ENCODE measurements at places on chromosomes 5 and 9.

DNA sequence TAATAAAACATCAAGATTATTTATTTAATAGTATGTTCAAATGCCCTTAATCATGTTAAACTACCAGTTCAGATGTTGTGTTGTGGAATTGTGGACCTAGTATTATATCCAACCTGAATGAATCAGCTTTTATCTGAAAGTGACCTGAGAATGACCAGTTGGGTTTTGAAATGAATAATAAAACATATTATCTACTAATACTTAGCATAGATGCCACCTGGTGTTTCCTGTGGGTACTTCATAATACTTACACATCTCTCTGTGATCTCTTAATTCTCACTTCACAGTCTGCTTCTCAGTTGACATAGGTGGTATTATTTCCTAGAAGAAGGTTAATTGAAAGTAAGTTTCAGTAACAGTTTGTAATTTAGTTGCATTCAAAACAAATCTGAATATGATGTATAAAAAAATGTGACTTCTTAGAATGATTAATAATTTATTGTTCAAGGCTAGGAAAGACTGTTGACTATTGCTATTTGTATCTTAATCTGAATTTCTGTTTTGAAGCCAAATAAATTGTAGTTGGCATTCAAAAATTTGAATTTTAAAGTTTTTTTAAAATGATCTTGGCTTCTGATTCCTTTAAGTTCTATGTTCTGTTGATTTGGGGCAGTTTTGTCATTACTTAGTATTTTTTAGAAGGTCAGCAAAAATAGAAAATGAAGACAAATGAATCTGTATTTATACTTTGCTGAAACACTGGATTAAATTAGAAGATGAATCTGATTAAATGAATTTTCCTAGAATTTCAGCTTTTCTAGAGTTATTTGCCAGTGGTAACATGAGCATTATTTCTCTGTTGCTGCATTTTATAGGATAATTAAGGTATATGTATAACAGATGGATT, 48.2 kb downstream of the KIF2A start:
- no peak for DNase-seq

DNA sequence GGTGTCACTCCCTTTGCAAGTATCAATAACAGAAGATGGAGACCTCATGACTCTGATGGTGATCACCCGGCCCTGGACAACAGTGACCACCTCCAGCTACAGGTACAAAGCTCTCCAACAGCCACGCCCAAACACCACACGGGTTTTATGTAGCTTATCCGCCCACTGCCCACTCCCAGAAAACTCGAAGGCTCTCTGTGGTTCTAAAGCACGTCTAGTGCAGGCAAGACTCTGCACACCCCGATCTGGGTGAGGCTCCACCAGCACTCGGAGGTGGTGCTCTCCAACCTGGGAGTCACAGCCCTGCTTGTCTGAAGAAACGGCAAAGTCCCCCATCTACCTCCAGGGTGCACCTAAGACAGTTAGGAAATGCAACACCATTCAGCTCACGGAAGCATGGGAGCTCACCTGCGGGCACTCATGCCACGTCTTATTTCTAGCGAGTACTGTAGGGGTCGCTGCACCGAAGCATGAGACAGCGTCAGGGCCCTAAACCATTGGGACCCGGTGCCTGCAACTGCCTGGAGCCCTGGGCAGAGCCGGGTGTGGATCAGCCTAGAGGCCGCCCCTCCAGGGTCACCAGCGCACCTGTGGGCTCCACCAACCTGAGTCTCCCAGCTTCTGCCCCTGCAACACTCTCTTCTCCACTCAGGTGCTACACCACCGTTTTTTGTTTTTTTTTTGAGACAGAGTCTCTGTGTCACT, 58.1 kb upstream of the ZNF354A start:
- no peak for DNase-seq

DNA sequence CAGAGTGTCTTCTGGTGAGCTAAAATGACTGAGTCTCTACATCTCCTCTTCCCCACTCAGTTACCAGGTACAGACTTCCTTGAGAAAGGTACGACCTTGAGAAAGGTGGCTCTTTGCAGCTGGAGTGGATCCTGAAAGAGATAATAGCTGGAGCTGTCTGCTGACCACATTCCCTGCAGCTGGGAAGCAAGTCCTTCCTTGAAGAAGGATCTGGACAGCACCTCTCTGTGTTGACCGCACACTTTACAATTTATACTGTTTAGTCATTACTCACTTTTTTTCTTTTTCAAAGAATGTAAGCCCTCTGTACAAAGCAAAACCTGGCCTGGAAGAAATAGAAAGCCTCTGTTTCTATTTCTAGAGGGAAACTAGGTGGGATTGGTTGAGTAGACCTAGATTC, 148.8 kb downstream of the MACIR start:
- no peak for DNase-seq

- DNase-seq: no peak
These were observed 33.3 kb downstream of the PPP1R2B start for GRCh38 chr5:156883316-156883875.

- DNase-seq: no peak
These were observed 238.0 kb upstream of the PTGER4 start for GRCh38 chr5:40441733-40442132.

DNA sequence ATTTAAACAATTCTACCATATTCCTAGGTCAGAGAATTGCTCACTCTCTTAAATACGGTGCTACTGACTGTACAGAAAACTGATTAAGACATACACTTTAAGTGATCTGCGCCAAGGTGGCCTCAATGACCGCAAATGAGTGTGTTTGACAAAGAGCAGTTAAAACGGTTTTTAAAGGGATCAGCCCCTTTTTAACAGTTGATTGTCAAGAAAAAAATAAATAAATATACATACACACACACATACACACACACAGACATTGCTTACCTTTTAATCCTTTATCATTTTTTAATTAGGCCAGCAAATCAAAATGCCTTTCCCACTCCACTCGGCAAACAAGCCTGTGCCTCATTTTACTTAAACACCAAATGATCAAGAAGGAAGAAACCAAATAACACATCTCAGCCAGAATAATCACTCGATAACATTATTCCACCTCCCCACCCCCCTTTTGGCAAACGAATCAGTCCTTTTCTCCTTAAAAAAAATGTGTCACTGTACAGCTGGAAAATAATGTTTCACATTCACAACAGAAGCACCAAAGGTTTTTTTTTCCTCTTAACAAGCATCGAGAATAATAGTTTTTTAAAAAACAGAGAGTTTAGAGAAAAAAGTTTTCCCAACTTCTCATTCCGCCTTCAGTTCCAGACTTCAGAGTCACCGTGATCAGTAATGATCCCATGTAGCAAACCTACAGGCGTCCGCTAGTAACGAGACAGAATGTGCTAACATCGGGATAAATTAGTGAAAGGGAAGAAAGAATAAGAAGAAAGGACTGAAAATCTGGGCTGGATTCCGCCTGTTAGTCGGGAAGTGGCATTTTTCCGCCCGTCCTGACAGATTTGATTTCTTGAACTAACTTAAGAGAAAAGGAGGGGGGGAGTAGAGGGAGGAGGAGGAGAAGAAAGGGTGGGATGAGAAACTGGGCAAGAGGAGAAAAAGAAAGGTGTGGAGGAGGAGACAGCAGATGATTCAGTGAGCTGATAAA, at the start of gene ZNF608:
Gene ZNF608 (minus strand): TSS at position 712 of the 988 bp plus-strand sequence. CDS start 1,650 bp downstream, outside the sequence.
- peak; percentile 34 for DNase-seq

GRCh38 chr9:77975806-77976205, 55.8 kb downstream of the GNAQ start:
- no peak for DNase-seq

DNA sequence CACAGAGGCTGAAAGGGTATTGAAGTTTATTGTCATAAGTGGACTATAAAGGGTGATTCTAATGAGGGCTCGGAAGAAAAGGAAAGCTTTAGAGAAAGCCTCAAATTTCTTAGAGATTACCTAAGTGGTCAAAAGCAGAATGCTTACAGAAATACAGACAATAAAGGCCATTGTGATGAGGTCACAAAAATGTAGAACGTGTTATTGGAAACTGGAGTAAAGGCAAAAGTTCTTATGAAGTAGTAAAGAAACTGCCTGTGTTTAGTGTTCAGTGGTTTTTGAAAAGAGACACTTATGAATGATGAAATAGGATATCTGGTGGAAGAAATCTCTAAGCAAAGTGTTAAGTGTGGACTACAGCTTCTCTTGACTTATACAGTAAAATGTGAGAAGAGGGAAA, 726.9 kb downstream of the DNAH5 start:
- no peak for DNase-seq

DNA sequence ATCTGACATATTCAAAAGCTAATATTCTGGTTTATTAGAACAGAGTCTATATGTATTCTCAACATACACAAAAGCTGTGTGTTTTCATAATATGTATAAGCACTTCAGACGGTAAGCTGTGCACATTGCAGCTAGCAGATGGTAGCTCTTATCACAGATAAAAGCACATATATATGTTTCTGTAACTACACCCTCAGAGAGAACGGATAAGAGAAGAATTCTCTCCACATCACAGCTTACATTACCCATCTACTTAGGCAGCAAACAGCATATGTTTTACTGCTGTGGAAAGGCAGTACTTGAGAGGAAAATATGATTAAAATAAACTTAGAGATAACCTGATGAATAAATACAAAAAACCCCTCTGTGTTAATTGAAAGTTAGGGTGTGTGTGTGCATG, 450.9 kb upstream of the ZNF608 start:
- DNase-seq: no peak

- no peak for DNase-seq
These were observed 161.4 kb upstream of the ZNF462 start for GRCh38 chr9:106701611-106702010.

- no peak for DNase-seq
These were observed 12.4 kb downstream of the SLC30A5 start for GRCh38 chr5:69105996-69106906.

GRCh38 chr9:87596862-87597261, 99.2 kb downstream of the DAPK1 start:
- no peak for DNase-seq

DNA sequence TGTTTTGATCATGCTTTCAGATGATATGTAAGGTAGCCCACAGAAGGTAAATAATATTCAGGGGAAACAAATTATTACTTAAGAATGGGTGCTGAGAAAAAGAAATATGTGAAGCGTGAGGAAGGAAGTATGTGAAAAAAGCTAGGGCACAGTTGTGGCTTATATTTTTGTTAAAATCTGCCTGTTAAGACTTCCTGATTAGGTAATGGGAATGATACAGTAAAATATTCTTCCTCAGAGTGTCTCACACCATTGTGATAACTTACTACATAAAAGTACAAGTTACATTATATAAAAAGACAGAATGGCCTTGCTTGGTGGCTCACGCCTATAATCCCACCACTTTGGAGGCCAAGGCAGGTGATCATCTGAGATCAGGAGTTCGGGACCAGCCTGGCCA, 18.7 kb upstream of the PARP8 start:
- no peak for DNase-seq

- DNase-seq: no peak
These were observed 47.7 kb downstream of the FTMT start for GRCh38 chr5:121899346-121899745.

GRCh38 chr5:170269579-170269978, 28.0 kb downstream of the LCP2 start:
- DNase-seq: no peak

GRCh38 chr9:18585996-18586395, 112.0 kb downstream of the ADAMTSL1 start:
- no peak for DNase-seq

DNA sequence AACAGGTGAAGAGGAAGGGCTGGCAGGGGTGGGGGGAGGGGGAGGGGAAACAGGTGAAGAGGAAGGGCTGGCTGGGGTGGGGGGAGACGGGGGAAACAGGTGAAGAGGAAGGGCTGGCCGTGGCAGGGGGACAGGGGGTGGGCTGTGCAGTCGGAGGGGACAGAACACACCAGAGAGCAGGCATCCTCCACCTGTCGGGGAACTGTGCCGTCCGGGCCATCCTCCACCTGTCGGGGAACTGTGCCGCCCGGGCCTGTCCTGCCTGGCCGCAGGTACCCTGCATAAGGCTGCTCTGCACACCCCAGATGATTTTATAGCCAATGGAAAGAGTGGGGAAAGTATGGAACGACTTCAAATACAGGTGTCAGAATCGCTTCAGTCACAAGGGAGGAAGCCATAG, 32.5 kb upstream of the PPP1R26 start:
- DNase-seq: no peak

DNA sequence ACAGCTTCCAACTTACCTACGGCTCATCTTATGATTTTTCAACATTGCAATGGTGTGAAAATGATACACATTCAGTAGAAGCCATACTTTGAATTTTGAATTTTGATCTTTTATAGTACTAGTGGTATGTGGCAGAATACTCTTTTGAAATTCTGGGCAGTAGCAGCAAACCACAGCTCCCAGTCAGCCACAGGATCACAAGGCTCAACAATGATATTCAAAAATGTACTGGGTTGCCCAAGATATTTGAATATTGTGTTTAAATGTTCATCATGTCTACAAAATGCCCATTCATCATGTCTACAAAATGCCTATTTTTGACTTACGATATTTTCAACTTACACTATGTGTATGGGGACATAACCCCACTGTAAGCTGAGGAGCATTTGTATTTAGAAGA, 81.3 kb upstream of the PRR16 start:
- no peak for DNase-seq

DNA sequence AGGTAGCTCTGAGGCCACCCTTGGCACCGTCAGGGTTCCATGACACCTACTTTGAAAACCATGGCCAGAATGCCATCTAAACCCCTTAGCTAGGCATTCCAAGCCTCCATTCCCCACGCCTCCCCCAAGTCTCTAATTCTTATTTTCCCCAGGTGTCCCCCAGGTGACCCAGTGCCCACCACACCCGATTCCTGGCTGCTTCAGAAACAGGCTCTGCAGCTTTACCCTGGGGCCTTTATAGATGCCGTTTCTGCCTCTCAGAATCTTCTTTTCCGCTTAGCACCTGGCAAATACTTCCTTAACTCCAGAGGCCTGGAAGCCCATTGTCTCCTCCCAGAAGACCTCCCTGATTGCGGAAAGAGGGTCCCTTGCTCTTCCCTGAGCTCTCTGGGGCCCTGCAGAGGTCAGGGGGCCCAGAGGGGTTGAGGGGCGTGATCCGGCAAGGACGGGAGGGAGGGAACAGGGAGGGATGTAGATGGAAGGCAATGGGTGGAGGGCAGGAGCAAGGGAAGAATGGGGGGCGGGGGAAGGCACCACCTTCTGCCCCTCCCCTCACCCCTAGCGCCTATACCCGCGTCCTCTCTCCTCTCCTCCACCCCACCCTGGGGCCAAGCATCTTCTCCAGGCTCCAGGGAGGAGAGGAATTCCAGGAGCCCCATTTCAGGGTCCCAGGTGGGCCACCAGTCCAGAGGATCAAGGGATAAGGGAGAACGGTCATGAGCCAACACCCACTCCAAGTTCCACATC, 12.0 kb upstream of the WDR38 start:
- DNase-seq: no peak

DNA sequence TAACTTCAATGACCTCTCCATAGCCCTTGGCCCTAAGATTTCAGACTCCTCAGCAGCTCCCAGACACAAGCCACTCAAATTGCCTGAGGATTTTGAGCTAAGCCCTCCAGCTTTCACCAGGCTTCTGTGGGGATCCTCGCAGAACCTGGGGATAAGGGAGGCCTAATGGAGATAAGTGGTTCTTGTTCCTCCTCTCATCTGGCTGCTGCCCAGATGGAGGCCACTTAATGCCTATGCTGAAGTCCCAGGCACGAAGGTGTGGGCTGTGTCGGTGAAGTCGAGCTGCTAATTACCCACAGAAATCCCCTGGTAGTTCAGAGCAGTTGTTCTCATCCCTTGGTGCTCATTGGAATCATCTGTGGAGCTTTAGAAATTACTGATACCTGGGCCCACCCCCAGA, 10.3 kb upstream of the FAT2 start:
- DNase-seq: no peak

GRCh38 chr5:179312557-179313235, 32.6 kb downstream of the ADAMTS2 start:
- DNase-seq: no peak

- no peak for DNase-seq
These were observed 63.4 kb downstream of the AUH start for GRCh38 chr9:91298311-91298710.
